Kidney (tissue), 22 donors: ENCODE measurements at places on chromosomes 1 and 21. TPM values are rescaled to one million over a fixed set of nuclear protein-coding genes. Genes with fewer than 3 reads are reported as not detected.

DNA sequence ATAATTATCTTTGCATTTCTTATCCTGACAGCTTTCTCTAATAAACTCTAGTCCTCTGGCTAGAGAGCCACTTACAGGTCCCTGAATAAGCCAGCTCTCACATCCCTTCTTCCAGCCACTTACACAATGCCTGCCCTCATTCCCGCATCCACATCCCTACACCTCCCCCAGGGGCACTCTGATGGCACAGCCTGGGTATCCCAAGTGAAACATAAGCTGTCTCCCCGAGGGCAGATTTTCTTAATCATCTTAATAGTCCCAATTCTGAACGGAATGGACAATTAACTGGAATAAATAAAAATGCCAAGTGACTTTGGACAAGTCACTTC, 4.9 kb downstream of the RHOC start:
- H3K4me3 ChIP-seq: no peak overlapping the region
- H3K27me3 ChIP-seq: no peaks in the 10 kb centered on the region
- H3K27ac ChIP-seq: peak overlapping the region; percentile 92
- H3K36me3 ChIP-seq: no peaks in the 10 kb centered on the region

DNA sequence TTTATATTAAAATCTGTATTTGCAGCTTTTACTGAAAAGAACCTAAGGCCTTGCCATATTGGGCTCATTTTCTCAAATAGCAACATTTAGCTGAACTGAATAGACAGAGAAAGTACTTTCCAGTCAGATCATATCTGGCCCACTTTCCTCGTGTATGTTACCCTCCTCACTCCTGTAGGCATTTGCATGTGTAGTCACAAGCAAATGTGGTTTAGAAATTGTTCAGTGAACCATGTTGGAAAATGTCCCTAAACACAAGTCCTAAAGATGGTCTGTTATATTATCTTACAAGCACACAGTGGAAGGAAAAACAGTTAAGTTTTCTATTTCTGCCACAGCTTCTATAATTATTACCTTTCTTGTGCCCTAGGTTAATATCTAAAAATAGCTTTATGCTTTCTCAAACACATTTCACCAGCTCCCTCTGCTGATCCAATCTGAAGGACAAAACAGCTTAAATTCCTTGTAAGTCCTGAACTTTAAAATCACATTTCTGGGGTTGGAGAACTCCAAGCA, 606 bp upstream of the FMO4 start:
- peak overlapping the region; percentile 7 for H3K4me3 ChIP-seq
- H3K36me3 ChIP-seq: no peaks in the 10 kb centered on the region
- H3K4me1 ChIP-seq: peaks cover 4% of the 10 kb centered on the region
- H3K27ac ChIP-seq: peak overlapping the region; percentile 85
- no peaks in the 10 kb centered on the region for H3K27me3 ChIP-seq

DNA sequence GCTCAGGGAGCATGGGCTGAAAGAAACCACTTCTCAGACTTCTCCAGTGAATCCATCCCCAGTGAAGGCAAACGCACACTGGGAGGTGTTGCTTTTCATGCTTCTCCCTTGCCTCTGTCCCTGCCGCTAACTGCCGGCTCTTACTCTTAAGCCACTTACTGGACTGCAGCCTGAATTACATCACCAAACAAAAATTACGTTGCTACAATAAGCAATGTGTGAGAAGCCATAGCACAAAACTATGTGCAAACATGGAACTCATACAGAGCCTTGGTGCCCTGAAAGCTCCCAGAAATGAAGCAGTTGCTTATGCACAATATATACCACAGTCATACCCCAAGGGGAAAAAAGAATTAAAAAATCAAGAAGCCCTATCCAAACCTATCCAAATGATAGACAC, 375.2 kb downstream of the KCNH1 start:
- no peaks in the 10 kb centered on the region for H3K4me1 ChIP-seq
- no peaks in the 10 kb centered on the region for H3K27me3 ChIP-seq
- H3K4me3 ChIP-seq: no peak overlapping the region
- H3K36me3 ChIP-seq: no peaks in the 10 kb centered on the region
- no peak for DNase-seq
- no peak overlapping the region for H3K27ac ChIP-seq

- H3K4me3 ChIP-seq: no peak overlapping the region
- H3K36me3 ChIP-seq: no peaks in the 10 kb centered on the region
- H3K27me3 ChIP-seq: no peaks in the 10 kb centered on the region
- DNase-seq: no peak
- no peak overlapping the region for H3K27ac ChIP-seq
Measured at GRCh38 chr1:79693441-79694114, 687.0 kb upstream of the ADGRL4 start.

DNA sequence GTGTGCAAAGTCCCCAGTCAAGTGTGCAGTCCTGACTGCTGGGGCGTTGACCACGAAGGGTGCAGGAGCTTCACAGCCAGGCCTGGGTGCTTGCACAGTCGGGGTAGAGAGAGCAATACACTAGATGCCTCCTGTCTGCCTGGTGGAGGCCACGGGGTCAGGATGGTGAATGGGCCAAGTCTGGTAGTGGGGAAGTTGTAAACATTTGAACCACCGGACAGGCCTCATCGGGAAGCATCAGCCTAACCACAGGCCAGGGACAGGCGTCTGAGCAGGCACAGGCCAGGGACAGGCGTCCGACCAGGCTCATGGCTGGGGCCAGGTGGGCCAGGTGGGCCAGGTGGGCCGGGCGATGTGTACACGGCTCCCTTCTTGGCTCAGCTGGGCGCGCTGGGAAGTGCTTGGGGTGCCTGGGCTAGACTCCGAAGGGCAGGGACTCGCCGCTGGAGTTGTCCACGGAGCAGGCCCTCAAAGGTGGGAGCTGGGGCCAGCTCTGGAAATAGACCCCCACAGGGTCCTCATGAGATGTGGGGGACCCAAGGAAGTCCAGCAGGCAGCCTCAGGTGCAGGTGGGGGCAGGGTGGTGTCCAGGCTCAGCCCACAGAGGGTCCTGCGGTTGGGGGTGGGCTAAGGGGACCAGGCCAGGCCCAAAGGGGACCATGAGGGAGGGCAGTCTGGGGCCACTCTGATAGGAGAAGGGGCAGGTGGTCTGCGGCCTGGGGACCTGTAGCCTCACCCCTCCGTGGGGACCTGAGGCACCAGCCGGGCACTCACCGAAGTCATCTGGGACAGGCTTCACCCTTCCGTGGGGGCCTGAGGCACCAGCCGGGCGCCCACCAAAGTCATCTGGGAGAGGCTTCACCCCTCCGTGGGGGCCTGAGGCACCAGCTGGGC, 15.0 kb downstream of the COL6A1 start:
- H3K27ac ChIP-seq: no peak overlapping the region
- H3K36me3 ChIP-seq: no peaks in the 10 kb centered on the region
- peak; percentile 59 for DNase-seq
- no peak overlapping the region for H3K4me3 ChIP-seq
- H3K27me3 ChIP-seq: no peaks in the 10 kb centered on the region
- H3K4me1 ChIP-seq: no peaks in the 10 kb centered on the region

GRCh38 chr1:172149346-172149745, 271.1 kb upstream of the C1orf105 start:
- no peak for DNase-seq
- no peaks in the 10 kb centered on the region for H3K27me3 ChIP-seq
- H3K4me3 ChIP-seq: no peak overlapping the region
- no peak overlapping the region for H3K27ac ChIP-seq
- peaks cover 11% of the 10 kb centered on the region for H3K4me1 ChIP-seq

DNA sequence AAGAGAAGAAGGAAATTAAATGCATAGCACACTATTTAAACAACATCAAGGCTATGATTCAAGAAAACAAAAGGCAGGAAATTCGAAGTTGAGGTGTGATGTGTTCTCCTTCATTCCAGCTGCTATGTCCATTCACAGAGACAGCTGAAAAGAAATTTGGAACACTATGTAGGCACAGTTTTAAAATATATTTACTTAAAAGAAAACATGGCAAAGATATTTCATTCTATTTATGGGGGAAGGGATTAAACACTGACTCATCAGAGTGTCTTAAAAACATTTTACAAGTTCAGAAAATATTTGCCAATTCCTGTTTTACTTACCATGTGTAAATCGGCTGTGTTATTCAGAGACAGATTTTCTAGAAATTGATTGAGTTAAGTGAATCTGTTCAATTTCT, 39.4 kb upstream of the NGF start:
- no peaks in the 10 kb centered on the region for H3K4me1 ChIP-seq
- H3K27me3 ChIP-seq: no peaks in the 10 kb centered on the region
- H3K27ac ChIP-seq: no peak overlapping the region
- H3K36me3 ChIP-seq: no peaks in the 10 kb centered on the region
- no peak for DNase-seq

DNA sequence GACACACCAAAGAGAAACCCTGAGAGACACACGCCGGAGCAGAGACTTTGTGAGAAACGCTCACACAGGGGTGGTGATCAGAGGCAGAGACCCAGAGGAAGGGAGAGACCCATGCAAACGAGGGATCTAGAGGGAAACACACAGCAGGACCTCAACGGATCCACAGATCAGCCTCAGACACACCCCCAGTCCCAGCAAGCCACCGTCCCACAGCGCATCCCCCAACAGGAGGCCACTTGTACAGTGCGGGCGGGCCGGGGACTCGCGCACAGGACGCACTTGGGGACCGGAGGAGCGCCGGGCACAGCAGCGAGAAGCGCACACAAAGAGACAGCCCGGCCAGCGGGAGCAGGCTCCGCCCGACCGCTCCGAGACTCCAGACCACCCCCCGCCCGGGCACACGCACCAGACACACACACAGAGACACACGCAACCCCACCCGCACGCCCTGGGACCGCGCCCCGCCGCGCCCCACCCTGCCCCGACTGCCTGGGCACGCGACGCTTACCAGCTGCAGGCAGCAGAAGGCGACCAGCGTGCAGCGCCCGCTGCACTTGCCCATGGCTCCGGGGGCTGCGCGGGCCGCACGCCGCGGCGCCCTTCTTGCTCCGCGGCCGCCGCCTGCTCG, 587 bp downstream of the NKAIN1 start:
- H3K36me3 ChIP-seq: no peaks in the 10 kb centered on the region
- H3K4me1 ChIP-seq: peaks cover 3% of the 10 kb centered on the region
- H3K4me3 ChIP-seq: no peak overlapping the region
- peak; percentile 80 for DNase-seq

- no peaks in the 10 kb centered on the region for H3K36me3 ChIP-seq
- no peak overlapping the region for H3K4me3 ChIP-seq
- no peak overlapping the region for H3K27ac ChIP-seq
- no peaks in the 10 kb centered on the region for H3K27me3 ChIP-seq
Measured at GRCh38 chr21:45942755-45943629, 38.6 kb upstream of the COL6A1 start.

- no peaks in the 10 kb centered on the region for H3K4me1 ChIP-seq
- H3K36me3 ChIP-seq: no peaks in the 10 kb centered on the region
- DNase-seq: no peak
- H3K27ac ChIP-seq: no peak overlapping the region
- H3K4me3 ChIP-seq: no peak overlapping the region
- no peaks in the 10 kb centered on the region for H3K27me3 ChIP-seq
Measured at GRCh38 chr1:115214098-115214497, 124.0 kb downstream of the NGF start.

- H3K4me3 ChIP-seq: no peak overlapping the region
- no peaks in the 10 kb centered on the region for H3K27me3 ChIP-seq
- H3K36me3 ChIP-seq: no peaks in the 10 kb centered on the region
- no peaks in the 10 kb centered on the region for H3K4me1 ChIP-seq
- H3K27ac ChIP-seq: no peak overlapping the region
Measured at GRCh38 chr1:114108751-114109255, 44.9 kb downstream of the SYT6 start.

- H3K27ac ChIP-seq: no peak overlapping the region
- DNase-seq: no peak
- H3K36me3 ChIP-seq: no peaks in the 10 kb centered on the region
- no peak overlapping the region for H3K4me3 ChIP-seq
- H3K4me1 ChIP-seq: no peaks in the 10 kb centered on the region
Measured at GRCh38 chr1:241542199-241542907, 10.2 kb downstream of the KMO start.

DNA sequence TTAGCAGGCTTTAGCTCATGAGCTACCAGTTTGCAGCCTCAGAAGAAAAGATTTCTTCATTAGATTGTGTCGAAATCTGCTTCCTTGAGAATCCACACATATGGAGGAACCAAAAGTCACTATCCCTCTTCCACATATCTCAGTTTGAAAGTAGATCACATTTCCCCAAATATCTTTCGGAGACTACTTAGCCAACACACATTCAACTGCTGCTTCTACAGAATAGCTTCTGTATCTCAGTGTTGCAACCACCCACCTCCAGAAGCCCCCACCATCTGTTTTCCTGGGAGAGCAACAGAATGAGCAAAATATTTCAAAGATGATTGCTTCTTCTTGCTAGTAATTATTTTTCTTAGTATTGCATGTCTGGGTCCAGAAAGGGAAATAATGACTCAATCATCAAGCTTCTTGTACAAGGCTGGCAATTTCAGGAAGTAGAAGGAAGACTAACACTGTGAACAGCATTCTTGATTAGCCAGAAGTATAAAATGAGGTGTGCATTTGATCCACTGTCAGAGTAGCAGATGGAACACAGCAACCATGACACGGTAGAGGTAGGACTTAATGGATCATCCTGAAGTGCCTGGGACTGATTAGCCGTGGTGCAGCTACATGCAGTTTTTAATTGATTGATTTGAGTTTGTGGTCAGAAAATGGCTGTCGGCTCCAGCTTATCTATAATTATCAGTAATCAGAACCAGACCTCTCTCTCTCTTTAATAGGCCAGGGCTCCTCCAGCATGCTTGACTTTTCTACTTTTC, 24.9 kb downstream of the ZC3H11B start:
- H3K27me3 ChIP-seq: no peaks in the 10 kb centered on the region
- H3K4me1 ChIP-seq: no peaks in the 10 kb centered on the region
- H3K27ac ChIP-seq: no peak overlapping the region
- no peaks in the 10 kb centered on the region for H3K36me3 ChIP-seq
- H3K4me3 ChIP-seq: no peak overlapping the region

DNA sequence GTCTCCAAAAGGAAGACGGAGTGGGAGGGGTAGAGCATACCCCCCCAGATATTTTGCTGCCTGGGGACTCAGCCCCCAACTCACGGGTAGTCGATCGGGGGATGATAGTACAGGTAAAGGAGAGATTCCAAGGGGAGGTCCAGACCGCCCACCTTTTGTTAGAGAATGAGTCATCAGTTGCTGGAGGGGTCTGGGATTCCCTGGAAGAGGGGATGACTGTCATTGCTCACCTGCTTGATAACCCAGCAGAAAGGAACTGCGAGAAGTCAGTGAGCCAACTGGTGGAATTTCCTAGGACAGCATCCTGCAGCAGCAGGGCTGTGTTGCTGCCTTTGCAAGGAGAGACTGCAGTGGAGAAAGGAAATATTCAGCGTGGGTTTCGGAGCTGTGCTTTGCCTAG, 64.4 kb downstream of the MACF1 start:
- no peaks in the 10 kb centered on the region for H3K27me3 ChIP-seq
- no peak for DNase-seq
- H3K4me1 ChIP-seq: peaks cover 5% of the 10 kb centered on the region
- H3K4me3 ChIP-seq: peak overlapping the region; percentile 45
- no peaks in the 10 kb centered on the region for H3K36me3 ChIP-seq
- H3K27ac ChIP-seq: peak overlapping the region; percentile 28

Gene CIART
- total RNA-seq: 8.8 TPM

Gene IFI6
- 69.5 TPM for total RNA-seq

Gene SLC16A4
- 53.1 TPM for total RNA-seq

Gene SVBP
- 15.5 TPM for total RNA-seq
